ENCODE measurements at places on chromosomes 2 and 18.

GRCh38 chr2:105752691-105753358, 8.1 kb downstream of the NCK2 start:
- no peak for DNase-seq

GRCh38 chr2:28395334-28396061, 2.8 kb downstream of the FOSL2 start:
- peak; percentile 78 for DNase-seq

DNA sequence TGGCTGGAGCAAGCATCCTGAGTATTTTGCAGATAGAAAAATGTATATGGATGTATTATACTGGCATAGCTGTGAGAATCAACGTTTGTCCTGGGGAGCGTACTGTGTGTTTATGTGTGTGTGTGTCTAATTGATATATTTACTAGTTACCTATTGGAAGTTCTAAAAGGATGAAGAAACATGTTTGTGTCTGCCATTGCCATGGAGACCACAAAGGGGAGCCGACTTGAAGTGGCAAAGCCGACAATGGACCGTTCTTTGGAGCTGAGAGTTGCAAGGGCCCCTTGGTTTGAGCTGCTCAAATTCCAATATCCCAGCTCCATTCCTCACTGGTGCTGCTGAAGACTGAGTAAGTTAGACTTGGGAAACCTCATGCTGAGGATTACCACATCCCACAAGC, 14.3 kb upstream of the SLC25A52 start:
- no peak for DNase-seq

- peak; percentile 79 for DNase-seq
These were observed 27.0 kb upstream of the MGAT4A start for GRCh38 chr2:98757904-98758421.

DNA sequence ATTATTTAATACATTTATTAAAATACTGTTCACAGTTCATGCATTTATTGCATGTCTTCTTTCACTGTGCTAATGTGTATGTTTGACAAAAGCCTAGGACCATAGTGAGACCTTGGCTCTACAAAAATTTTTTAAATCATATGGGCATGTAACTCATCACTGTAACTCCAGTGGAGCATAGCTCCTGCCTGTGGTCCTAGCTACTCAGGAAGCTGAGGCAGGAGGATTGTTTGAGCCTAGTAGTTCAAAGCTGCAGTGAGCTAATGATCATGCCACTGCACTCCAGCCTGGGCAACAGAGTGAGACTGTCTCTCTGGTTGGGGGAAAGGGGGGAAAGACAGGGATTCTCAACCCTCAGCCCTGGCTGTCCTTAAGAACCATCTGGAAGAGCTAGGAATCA, 137.8 kb downstream of the PRKCE start:
- no peak for DNase-seq

- no peak for DNase-seq
These were observed 279.5 kb upstream of the PKDCC start for GRCh38 chr2:41768310-41768709.

- no peak for DNase-seq
These were observed 46.4 kb downstream of the ASXL2 start for GRCh38 chr2:25831746-25832449.

- DNase-seq: no peak
These were observed 10.2 kb upstream of the SPATA3 start for GRCh38 chr2:230985519-230986231.

DNA sequence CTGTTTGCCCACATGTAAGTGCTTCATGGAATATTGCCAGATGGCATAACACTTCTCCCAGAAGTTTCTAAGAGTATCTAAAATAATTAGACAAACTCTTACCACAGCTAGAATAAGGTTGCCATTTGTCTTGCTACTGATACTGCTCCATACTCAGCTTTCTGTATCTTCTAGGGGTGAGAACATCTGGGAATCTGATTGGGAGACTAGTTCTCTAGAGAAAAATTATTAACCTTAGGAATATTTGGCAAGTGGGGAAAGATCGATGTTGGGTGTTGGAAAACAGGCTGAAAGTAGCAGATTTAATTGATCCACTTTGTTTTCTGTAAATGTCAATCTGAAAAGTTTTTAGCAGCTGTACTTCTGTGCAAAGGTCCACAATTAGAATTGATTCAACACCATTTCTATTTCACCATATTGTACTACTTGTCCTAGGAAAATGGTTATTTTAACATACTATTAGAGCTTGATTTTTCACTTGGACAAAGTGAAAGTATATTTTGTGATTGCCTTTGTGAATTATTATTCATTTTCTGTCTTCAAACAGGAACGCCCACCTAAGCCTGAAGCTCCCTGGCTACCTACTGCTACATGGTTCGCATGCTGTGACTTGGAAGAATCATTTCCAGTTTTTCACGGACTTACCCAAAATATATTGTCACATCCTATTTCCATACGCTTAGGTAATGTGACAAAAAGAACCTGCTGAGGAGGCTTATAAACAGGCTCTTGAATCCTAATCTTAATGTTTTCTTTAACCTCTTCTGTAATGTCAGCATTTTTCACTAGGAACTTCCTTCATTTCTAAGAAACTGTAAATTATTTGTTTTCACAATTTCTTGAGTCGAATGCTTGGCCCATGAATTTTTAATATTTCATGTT, 147.7 kb downstream of the TRABD2A start:
- no peak for DNase-seq

- no peak for DNase-seq
These were observed 291.6 kb downstream of the ALPK2 start for GRCh38 chr18:58337285-58337684.

DNA sequence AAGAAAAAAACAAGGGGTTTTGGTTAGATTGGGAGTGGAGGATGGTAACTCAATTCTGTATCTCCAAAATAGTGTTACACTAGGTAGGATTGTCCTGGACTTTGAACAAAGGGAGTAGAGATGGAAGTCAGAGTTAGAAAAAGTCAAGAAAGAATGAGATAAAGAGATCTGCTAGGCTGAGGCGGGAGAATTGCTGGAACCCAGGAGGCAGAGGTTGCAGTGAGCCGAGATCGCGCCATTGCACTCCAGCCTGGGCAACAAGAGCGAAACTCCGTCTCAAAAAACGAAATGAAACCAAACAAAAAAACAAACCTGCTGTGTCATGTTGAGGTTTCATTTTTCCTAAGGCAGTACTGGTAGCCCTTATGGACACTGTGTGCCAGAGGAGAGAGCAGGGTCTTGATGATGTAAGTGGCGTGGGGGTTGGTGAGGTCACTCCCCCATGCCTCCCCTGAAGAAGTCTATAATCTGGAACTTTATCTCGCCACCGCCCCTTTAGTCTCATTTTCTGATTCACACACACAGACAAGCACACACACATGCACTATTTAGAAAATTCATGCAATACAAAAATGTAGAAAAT, 10.5 kb downstream of the DRC1 start:
- no peak for DNase-seq

GRCh38 chr18:74876630-74877243, 279.1 kb downstream of the ZNF407 start:
- no peak for DNase-seq

- DNase-seq: peak; percentile 29
These were observed 81.5 kb downstream of the DYSF start for GRCh38 chr2:71534826-71535225.

- DNase-seq: no peak
These were observed 23.0 kb downstream of the PTPN18 start for GRCh38 chr2:130378898-130379214.

DNA sequence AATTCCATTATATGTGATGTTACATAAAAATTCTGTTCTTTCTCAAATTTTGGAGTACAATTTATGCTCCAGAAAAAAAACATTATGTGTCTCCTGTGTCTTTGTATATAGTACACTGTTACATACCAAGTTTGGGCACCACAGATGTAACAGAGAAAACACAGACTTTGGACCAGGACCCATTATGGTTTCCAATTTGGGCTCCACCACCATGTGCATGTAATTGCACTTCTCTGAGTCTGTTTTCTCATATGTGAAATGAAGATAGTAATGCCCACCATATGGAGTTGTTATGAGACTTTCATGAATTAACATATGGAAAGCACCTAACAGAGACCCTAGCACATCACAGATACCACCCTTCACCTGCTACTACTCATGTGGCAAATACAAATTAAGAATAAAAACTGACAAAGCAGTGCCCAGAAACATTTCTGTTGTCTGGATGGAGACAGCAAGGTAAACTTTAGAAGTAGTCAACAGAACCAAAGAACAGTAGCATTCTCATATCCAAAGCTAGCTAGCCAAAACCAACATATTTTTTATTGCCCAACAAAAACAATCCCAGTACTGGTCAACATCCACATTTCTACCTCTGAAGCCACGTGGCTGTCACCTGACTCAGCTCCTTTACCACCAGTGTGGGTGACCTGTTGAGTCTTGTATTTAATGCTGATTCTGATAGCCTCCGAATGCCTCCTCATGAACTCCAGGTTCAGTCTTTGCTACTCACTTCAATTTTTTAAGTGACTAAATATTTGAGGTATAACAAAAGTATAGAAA, 42.9 kb downstream of the ANTXR1 start:
- no peak for DNase-seq

DNA sequence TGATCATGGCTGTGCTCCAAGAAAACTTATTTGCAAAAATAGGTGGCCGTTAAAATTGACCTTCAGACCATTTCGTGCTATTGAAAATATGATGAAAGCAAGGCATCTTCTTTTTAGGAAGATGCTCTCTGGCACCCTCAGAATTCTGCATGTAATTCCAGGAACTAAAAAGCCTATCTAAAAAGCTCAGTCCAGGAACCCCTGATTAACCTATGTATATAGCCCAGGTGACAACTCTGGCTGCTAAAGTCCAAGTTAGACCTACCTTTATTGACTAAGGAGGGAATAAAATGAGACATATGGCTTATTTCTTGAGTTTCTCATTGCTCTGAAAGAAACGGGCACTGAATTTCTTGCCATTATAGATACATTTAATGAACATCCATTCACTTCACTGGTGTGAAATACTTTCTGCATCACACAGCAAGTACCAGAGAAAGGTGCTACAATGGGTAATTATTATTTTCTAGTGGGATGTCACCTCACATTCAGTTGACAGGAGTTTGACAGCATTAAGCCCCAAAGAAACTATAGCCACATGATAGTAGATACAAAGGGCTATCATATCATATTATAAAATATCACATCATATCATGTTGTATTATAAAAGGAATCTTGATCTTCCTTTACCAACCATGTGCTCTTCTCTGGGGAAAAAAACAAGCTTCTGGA, 83.8 kb downstream of the EPHA4 start:
- DNase-seq: no peak

DNA sequence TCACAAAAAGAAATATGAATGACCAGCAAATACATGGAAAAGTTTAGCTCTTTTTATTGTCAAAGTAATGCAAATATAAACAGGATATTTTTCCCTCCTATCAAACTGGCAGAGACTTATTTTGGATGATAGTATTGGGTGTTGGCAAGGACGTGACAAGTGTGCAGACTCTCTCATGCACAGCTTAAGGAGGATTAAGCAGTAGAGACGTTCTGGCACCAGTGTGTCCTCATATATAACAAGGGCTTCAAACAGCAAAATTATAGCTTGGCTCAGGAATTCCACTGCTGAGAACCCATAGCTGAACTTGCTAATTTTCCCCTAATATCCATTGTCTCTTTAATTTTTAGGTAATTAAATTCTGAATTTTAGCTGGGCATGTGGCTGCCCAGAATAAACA, 114.4 kb downstream of the FAM124B start:
- DNase-seq: no peak

DNA sequence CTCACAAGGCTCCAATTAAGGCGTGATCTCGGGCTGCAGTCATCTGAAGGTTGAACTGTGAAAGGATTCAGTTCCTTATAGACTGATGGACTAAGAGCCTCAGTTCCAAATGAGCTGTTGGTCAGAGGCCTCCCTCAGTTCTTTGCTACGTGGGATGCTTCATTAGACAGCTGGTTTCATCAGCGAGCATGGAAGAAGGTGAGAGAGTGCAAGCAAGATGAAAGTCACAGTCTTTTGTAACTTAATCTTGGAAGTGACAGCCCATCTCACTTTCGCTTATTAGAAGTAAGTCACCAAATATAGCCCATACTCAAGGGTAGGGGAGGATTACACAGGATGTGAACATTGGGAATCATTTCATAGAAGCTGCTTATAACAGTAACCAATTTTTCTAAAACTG, 26.8 kb downstream of the PPP1CB start:
- DNase-seq: no peak

DNA sequence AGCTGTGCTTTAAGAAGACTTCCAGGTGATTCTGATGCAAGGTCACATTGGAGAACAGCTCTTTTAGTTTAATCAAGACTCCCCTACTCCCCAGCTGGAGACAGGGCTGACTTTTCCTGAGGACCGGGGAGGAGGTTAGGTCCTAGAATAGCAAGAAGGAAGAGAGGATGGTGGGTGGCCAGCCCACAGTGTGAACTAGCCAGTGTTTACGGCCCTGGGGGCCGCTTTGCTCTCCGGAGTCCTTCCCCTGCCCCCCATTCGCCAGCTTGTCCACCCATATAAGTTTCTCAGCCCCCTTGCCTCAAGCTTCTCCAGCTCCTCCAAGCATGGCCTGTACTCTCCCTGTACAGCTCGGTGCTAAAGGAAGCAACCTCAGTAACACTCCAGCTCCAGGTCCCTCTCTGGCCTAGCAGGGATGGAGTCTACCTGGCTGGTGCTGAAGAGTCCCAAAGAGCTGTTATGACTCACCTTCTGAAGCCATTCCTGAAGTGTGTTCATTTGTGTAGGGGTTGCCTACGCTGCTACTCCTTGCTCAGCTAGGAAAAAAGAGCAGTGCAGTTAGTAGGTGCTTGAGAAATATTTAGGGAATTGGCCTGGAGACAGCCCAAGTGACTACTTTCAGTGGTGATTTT, 7.9 kb downstream of the INPP4A start:
- no peak for DNase-seq

DNA sequence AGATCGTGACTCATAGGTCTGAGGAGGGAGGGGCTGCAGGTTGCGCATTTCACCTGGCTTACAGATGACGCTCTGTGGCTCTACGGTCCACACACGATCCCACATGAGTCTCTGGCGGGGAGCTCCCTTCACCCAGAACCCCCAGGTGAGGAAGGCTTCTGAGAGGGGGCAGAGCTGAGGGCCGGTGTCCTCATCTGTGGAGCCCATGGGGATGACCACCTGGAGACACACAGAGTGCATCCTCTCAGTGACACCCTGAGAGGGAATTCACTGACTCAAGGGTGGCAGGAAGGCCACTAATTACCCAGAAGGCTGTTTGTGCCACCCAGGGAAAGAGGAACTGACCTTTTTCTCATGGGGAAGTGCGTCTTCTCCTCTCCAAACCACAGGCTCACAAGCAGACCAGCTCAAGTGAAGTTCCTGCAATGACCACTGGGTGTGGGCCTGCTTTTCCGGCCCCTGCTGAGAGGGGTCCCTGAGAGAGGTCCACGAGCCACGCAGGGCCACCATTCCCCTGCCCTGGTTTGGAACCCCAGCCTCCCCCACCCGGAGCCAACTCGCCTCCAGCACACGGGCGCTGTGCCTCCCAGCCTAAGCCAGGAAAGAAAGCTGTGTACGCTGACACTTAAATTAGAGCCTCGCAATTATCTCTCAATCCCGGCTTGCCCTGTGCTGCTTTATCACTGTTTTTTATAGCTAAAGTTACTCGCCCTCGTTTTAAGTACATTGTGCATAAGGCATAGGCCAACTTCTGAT, 114.1 kb downstream of the BCL11A start:
- DNase-seq: peak; percentile 56

DNA sequence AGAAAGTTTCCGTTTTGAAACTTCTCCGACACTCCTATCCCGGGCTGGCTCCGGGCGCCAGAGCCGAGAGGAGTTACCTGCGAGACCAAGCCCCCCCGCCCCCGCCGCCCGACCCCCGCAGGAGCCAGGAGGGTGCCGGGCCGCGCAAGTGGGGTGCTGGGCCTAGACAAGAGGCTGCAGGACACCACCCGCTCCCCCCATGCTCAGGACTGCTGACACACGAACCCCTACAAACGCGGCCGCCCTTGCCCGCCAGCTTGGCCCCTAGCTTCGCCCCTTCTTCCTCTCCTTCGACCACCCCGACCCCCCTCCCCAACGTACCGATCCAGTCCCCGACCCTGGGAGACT, 497 bp downstream of the PLA2R1 start:
- DNase-seq: peak; percentile 30
